ENCODE measurements at places on chromosomes 1 and 21.

DNA sequence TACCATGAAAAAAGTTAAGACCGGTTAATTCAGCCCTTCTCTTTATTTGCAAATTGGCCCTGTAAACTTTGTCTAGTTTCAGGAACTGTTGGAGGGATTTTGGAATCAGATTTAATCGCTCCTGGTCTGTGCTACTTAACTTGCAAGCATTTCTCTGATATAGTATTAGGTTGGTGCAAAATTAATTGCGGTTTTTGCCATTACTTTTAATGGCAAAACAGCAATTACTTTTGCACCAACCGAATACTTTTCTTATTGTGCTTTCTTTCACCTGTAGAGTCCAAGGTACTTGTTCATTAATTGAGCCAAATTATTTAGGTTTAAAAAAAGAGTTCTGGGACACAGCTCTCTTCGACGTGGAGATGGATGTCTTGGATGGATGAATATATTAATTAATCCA lies 92.8 kb upstream of the HNRNPU start:
- H3K27ac ChIP-seq: no peak overlapping the region
- no peak for DNase-seq
- H3K27me3 ChIP-seq: no peaks in the 10 kb centered on the region
- no peak overlapping the region for H3K4me3 ChIP-seq
- H3K36me3 ChIP-seq: no peaks in the 10 kb centered on the region

DNA sequence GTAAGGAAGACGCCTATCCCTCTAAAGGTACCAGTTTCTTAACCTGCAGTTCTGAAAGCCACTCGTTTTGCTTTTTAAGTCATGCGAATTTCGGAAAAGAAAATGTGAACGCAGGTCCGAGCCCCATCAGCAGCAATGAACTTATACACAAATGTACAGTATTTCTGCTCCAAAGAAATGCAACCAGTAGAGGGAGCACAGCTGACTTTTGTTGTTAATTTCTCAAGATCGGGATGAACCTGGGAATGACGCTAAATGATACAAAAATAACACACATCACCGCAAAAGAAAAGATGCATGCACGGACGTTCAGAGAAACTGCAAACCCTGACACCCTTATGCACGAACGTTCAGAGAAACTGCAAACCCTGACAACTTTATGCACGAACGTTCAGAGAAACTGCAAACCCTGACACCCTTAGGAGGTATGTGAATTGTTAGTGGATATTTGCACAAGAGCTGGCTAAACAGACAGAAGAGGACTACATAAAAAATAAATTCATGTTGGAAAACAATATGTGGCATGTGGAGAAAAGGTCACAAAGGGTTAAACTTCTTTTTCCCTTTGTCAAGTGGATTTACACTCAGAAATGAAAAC lies 3.5 kb upstream of the TIAM1 start:
- H3K27me3 ChIP-seq: no peaks in the 10 kb centered on the region
- DNase-seq: no peak
- no peaks in the 10 kb centered on the region for H3K36me3 ChIP-seq
- H3K4me1 ChIP-seq: no peaks in the 10 kb centered on the region

GRCh38 chr21:19566975-19567374 lies 1163.4 kb upstream of the TMPRSS15 start:
- no peak overlapping the region for H3K4me3 ChIP-seq
- DNase-seq: no peak

- H3K4me3 ChIP-seq: no peak overlapping the region
- no peaks in the 10 kb centered on the region for H3K4me1 ChIP-seq
- no peaks in the 10 kb centered on the region for H3K27me3 ChIP-seq
- DNase-seq: no peak
These were observed 128.9 kb upstream of the ADAR start for GRCh38 chr1:154736841-154737240.

- H3K27me3 ChIP-seq: no peaks in the 10 kb centered on the region
- H3K4me1 ChIP-seq: no peaks in the 10 kb centered on the region
- no peak overlapping the region for H3K27ac ChIP-seq
- H3K4me3 ChIP-seq: no peak overlapping the region
- DNase-seq: no peak
These were observed 8.4 kb downstream of the UBASH3A start for GRCh38 chr21:42411891-42412635.

DNA sequence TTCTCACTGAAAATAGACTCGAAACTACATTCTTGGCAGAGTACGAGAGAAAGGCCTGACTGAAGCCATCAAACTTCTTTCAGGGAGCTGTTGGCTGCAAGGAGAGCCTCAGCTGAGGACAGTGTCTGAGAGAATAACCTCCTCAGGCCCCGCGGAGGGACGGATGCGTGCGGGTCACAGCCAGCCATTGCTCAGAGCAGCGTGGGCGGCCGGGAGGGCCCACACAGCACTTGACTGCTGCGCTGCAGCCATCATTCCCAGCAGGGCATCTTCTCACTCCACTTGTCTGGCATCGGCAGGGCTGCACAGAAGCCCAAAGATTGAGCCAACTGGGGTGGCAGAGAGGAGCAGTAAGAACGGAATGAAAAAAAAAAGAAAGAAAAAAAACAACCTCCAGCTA lies 113.5 kb downstream of the XCL2 start:
- H3K27me3 ChIP-seq: no peaks in the 10 kb centered on the region
- no peak for DNase-seq
- H3K4me3 ChIP-seq: no peak overlapping the region
- H3K36me3 ChIP-seq: no peaks in the 10 kb centered on the region

DNA sequence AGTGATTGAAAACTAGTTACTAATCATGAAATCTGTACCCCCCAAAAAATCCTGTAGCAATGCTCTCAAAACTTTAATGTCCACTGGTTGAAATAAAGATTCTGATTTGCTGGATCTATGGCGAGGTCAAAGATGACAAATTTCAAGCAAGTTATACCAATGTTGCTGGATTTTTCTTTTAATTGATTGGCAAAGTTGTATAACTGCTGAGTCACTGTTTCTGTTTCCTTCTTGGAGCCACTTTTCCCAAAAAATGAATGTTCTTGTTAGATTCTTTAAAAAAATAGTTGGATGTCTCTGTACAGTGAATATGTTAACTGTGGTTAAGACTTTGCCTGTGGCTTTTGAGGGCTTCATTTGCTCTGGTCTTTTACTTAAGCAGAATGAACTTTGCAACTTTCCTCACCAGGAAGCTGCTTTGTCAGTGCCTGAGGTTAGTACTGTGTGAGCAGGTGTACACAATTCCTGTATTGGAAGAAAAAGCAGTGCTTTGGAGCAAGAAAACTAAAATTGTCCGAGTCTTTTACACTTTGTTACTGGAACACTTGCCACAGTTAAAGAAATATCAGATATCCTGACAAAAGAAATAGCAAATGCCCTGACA lies 1211.9 kb downstream of the MRPL39 start:
- no peaks in the 10 kb centered on the region for H3K27me3 ChIP-seq
- no peak overlapping the region for H3K27ac ChIP-seq
- H3K4me3 ChIP-seq: no peak overlapping the region

- DNase-seq: no peak
- peak overlapping the region; percentile 70 for H3K4me3 ChIP-seq
- no peaks in the 10 kb centered on the region for H3K27me3 ChIP-seq
These were observed 569 bp upstream of the WARS2 start for GRCh38 chr1:119141020-119141424.

Data from breast epithelium (tissue), 4 donors.